ENCODE measurements at places on chromosomes 3 and 15.

- peak; percentile 59 for DNase-seq
Measured at GRCh38 chr3:186930143-186930640, at the start of gene ST6GAL1. TSS of gene ST6GAL1 (plus strand) at chr3:186930526. CDS start at chr3:187042704, 112,178 bp downstream.

GRCh38 chr3:839981-840380 lies 252.8 kb upstream of the CNTN6 start:
- no peak for DNase-seq

- DNase-seq = no peak
Measured at GRCh38 chr3:195366200-195366925, 76.5 kb downstream of the ACAP2 start.

DNA sequence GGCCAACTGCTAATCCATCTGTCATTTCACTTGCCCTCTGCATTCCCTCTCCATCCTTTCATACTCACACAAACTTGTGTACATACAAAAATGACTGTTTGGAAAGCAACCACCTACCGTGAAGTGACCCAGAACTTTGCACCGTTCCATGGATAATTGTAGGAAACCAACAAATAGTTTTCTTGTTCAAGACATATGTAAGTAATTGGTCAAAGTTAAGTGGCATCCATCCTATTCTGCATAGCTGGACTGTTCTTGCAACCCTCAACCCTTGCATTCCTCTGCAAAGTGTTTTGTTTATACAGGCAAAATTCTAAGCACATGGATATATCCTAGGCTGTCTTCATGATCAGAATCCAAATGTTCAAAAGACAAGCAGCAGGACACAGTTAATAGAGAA lies 592.5 kb downstream of the MECOM start:
- no peak for DNase-seq

DNA sequence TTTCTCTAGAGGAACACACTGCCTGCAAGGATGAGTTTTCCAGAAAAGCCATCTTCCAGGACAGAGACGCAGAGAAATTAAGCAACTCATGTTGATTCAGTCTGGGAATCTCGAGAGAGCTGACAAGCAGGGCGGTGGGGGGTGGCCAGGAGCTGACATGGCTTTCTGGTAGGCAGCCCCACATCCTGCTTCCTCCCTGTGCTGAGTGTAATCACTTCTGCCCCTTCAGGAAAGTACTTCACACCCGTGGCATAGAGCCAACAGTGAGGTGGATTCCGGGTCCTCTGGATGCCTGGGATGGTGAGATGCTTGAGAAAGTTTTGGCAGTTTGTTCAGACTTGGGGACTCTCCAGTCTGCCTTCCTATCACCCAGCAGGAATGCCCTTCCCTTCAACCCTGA lies 221.1 kb downstream of the SLCO3A1 start:
- DNase-seq = no peak

- no peak for DNase-seq
Measured at GRCh38 chr3:159978353-159978752, 10.3 kb upstream of the IL12A start.

DNA sequence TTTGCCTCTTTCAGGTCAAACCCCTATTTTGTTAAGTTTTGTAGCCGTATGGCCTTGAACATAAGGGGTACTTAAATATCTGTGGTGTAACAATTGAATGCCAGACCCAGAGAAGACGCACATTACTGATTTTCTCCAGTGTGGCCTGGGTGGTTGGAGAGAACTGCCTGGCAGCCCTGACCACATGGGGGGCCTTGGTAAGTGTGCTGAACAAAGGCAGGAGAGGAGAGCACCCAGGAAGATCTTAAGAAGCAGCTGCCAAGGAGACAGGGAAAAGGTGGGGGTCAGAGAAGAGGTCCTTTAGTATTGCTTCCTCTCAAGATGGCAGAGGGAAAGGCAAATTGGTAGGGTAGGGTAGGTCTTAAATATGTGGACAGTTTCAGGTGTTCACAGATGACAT lies 35.7 kb downstream of the TRANK1 start:
- no peak for DNase-seq
